ENCODE measurements at places on chromosomes 1 and 21.

DNA sequence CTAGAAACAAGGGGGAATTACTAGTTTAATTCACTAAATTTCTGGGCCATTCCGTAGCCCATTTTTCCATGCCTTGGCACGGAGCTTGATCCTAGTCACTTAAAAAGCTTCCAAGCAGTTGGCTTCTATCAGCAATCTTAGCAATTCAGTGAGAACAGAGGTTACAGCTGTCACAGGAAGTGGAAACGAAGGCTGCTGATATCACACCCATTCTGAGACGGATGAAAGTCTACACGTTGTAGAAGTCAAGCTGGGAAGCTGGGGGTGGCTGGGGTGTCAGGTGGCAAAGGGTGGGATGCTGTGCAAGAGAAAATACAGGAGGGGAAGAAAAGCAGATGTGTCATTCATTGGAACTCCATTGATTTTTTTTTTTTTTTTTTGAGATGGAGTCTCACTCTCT, 11.8 kb upstream of the STMN1 start:
- no peak for DNase-seq

- no peak for DNase-seq
Observed at GRCh38 chr1:179881642-179882252, 338 bp upstream of the TOR1AIP1 start.

- no peak for DNase-seq
Observed at GRCh38 chr1:236287757-236288619, 6.2 kb upstream of the ERO1B start.

GRCh38 chr1:1033731-1034438, 14.0 kb downstream of the AGRN start:
- no peak for DNase-seq

DNA sequence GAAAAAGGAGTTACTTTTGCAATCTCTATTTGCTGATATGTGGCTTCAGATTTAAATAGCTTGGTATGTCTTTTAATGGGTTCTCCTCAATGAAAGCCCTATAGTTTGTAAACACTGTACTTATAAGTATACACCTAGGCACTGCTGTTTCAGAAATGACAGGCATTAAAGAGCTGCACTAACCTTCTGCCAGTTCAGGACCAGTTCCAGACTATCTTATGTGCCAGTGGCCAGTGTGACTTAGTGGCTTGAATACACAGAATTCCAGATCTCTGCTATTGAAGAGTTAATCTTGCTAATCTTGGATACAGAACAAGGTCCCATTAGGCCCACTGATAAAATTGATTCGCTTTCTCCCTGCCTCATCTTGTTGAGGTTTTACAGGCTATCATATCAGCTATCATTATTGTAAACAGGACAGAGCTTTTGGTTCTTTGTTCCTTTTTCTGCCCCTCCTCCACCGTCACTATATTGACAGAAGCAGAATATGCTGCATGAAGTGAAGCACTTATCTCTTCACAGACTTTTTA, 337.5 kb downstream of the LRRIQ3 start:
- DNase-seq: no peak

GRCh38 chr21:28212061-28212460, 780.6 kb downstream of the LTN1 start:
- no peak for DNase-seq

GRCh38 chr1:233019778-233020325, 69.4 kb downstream of the NTPCR start:
- DNase-seq: no peak

- no peak for DNase-seq
Observed at GRCh38 chr1:65330021-65330420, 20.7 kb downstream of the DNAJC6 start.

GRCh38 chr1:158838660-158839059, 7.5 kb downstream of the MNDA start:
- DNase-seq: no peak

DNA sequence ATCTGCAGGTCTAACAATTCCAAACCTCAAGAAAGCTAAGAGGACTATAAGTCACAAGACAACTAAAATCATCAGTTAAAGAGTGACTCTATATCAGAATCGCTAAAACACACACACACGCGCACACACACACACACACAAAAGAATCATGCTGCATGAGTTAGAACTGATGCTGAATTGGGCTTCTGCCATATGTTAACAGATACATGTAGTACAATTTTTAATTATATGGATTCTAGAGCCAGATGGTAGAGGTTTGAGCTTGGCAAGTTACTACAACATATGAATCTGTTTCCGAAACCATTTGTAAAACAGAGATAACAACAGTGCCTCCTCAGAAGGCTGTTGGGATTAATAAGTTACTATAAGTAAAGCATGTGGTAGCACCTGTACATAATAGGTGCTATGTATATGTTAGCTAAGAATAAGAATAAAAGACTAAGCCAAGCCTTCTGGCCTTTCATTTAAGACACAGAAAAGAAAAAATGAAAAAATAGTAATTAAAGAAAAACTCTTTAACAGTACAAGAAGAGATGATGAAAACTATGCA, 17.9 kb downstream of the EPRS1 start:
- DNase-seq: no peak

DNA sequence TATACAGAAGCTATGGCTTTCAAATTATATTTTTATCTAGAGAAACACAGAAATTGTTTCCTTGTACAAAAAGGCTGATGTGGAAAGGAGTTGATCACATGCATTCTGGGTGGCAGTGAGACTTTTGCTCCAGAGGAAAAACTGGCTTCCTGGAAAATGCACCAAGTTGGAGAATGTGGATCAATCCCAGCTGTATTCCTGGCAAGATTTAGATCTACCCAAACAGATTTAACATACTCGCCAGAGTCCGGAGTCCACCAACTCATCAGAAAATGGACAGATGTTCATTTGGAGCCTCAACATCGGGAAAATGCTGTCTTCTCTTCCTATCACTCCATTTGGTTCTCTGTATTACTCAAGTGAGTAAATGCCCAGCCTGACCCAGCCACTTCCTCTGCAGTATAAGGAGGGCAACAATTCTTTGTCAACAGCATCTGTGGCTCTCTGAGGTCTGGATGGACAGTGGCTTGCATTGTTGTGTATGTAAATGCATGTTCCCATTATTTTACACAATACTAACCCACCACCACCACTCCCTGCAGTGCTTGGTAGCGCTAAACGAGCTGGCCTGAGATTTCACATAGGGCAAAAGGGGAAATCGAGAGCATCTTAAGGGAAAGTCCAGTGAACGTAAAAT, 226.2 kb upstream of the IRF2BP2 start:
- no peak for DNase-seq

GRCh38 chr1:157189096-157189495, 50.9 kb upstream of the ETV3 start:
- DNase-seq: no peak

- no peak for DNase-seq
Observed at GRCh38 chr1:150969626-150970025, 5.0 kb downstream of the CERS2 start.

DNA sequence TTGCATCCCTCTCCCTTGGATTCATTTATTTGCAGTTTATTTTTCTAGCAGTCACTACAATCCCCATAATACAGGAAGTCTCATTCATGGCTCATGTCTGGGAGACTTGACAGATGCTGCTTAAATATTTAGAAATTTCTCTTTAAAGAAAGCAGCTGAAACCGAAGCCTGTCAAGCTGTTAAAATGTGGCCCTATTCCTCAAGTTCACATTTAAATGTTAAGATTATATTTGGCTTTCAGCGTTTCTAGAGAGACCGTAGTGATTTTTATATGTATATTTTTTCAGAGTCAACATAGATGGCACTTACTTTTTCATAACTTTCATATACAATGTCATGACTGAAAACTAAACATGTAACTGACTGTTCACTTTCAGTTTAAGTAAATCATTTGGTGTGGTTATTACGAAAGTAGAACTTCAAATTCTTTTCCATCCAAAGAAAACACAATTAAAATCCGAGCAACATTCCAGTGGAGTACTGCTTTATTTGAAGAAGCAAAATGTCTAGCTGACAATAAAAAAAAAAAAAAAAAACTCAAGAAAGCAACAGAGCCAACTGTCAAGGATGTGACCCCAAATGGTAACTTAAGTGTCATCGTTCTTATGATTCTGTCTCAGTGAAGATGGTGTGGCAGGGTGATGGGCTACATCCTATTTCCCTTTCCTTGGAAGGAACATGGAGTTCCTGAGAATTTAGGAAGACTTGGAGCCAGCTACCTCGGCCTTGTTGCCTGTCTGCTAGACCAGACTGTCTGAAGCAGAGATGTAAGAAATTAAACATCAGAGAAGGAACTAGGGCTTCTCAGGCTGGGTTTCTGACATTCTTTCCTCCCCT, 37.8 kb downstream of the MIS18A start:
- DNase-seq: no peak

- DNase-seq: no peak
Observed at GRCh38 chr1:26349188-26349876, 4.6 kb downstream of the CRYBG2 start.

GRCh38 chr1:106787520-106787919, 269.0 kb upstream of the PRMT6 start:
- no peak for DNase-seq

DNA sequence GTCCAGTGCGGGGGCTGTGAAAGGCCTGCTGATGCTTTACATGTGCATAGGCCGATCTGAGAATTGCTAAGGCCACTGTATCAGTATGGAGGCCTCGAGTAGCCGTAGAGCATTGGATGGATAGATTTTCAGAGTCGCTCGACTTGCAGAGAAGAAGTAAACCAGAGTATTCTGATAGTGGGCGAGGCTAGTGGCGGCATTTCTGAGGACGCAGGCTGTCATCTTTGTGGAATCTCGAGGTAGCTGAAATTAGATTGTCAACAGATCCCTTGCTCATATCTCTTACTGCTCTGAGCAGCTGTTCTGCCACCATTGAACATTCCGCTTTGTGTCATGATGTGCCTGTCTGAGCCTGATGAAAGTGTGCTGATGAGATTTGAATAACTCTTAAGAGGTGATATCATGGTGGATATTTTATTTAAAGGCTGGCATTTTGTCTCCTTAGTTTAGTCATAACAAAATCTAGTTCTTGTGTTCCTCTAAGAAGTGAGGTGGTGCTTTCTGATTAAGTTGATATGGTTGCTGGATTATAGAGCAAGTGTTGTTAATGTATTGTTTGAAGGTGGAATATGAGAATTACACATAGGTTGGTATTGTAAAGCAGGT, 1.5 kb downstream of the KIF1B start:
- DNase-seq: no peak

- DNase-seq: no peak
Observed at GRCh38 chr1:15168479-15168878, 14.9 kb downstream of the TMEM51 start.

DNA sequence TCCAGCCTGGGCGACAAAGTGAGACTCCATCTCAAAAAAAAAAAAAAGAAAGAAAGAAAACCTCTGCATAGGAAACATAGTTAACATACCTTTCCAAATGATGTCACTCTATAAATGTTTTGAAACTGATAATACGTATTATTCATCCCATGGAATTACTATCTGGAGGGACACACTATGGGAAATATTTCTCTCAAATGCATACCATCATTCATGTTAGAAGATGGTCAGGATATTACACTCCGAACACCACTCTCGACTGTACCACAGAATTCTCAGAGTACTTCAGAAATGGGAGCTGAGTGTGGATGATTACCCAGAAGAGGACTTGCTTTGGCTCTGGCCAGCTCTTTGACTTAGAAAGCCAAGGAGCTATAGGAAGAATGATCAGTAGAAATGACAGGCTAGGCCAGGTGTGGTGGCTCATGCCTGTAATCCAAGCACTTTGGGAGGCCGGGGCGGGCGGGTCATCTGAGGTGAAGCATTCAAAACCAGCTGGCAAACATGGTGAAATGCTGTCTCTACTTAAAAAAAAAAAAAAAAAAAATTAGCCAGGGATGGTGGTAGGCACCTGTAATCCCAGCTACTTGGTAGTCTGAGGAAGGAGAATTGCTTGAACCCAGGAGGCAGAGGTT, 5.2 kb upstream of the LIN28A start:
- DNase-seq: no peak

DNA sequence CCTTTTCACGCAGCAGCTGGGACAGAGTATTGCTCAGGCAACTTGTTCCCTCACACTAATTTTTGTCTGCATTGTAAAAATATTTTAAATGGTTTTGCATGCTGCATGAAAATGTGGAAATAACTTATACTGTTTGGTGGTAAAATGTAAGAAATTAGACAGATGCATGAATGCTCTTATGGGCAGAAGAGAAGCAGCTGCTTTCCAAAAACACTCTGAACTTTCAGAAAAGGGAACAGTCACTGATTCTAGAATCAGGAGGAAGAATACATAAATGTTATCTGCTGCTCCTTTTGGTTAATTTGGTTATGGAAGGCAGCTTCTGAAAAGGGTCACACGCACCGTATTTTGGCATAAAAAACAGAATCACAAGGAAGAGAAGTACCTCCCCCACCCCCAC, 87.0 kb upstream of the RUNX1 start:
- DNase-seq: no peak

- DNase-seq: no peak
Observed at GRCh38 chr1:46798810-46799209, at the start of gene CYP4B1. TSS of gene CYP4B1 (plus strand) at chr1:46799046. CDS start at chr1:46799082, 36 bp downstream.

DNA sequence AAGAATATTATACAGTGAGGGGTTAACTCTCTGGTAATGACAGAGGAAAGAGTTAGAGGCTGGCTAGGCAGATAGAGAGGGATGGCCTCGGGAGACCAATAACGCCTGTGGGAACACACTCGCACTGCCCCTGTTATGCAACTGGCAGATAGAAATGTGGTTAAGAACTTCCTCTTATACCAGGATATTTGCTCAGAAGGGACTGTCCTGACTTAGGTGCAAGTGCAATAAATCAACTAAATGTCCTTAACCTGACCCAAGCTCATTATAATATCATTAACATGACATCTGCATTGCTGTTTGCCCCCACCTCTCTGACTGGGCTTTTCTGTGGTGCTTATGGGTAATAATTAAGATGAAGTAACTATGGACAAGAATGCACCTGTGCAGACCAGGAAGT, 1518.0 kb downstream of the NCAM2 start:
- DNase-seq: no peak

DNA sequence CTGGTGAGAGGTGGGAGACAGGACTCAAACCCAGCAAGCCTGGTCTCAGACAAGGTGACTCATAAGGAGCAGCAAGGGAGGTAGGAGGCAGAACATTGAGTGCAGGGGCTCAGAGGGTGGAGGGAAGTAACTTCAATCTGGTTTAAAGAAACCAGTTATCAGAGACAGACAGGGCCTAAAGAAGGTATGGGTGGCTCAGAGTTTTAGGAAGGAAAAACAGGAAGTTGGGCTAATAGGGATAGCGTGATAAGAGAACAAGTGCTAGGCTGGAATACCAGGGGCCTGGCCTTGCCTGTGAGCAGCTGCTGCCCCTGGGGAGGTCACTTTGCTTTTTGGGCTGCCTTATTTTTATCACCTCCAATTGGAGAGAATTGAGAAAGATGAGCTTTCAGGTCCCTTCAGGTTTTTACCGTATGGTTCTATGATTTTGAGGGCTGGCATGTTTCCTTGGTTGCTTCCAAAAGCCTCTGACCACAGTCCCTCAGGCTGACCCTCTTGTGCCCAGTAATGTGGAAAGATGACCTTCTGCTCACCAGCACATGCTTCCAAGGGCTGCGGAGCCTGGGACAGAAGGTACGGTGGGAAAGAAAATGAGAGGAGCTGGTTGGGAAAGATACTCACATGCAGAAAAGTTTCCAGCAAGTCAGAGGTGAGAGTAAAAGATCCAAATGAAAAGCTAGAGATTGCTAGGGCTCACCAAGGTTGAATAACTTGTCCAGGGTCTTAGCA, 77.0 kb downstream of the DDR2 start:
- DNase-seq: no peak

All from T-helper 2 cell (primary cell).